ENCODE measurements at places on chromosomes 6 and 20.

- DNase-seq, result no peak
These were observed 276.0 kb downstream of the GJA1 start for GRCh38 chr6:121711472-121711871.

DNA sequence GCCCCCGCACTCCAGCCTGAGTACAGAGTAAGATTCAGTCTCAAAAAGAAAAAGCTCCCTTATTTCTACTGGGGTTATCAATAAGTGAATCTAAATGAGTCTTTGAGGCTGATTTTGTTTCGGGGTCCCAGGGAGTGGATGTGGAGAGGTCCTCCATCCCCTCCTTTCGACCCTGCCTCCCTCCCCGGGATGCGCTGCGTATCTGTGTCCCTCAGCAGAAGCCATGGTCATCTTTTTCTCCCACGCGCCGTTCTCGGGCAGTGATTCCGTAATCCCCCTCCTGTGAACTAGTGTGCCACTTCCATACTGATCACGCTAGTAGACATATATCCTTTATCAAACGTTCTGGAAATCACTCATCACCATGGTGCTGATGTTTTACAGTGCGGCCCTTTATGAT is 152.9 kb downstream of the CDH4 start:
- DNase-seq, result no peak

GRCh38 chr20:62997417-62998035 is 9.2 kb downstream of the BHLHE23 start:
- no peak for DNase-seq

DNA sequence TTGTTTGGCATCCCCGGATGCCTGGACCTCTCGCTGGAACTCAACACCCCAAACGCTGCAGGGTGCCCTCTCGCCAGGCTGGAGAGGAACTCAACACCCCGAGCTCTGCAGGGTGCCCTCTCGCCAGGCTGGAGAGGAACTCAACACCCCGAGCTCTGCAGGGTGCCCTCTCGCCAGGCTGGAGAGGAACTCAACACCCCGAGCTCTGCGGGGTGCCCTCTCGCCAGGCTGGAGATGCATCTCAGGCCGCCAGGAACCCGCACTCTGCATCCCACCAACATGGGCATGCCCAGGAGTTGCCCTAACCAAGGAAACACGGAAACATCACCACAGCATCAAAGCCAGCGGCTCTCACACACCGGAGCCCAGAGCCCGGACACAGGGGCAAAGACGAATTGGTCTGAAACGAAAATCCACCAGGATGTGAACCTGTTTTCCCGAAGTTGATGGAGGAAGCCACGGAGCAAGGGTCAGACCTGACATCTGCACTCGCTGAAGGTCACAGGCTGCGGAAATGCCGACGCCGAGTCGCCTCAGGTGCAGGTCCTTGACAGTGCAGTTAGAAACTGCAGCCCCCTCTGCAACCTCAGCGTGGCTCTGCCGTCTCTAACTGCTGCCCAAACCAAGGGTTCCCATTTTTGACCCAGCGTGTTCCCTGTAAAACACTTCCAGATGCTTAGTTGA is 37.5 kb downstream of the DLL1 start:
- DNase-seq, result no peak

DNA sequence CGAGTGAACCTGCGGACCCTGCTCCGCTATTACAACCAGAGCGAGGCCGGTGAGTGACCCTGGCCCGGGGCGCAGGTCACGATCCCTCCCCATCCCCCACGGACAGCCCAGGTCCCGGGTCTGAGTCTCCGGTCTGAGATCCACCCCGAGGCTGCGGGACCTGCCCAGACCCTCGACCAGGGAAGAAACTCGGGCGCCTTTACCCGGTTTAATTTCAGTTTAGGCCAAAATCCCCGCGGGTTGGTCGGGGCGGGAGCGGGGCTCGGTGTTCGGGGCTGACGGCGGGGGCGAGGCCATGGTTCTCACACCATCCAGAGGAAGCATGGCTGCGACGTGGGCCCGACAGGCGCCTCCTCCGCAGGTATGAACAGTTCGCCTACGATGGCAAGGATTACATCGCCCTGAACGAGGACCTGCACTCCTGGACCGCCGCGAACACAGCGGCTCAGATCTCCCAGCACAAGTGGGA is 46.9 kb upstream of the TRIM26 start:
- DNase-seq, result no peak

GRCh38 chr20:63531686-63532448 is 5.3 kb downstream of the PTK6 start:
- DNase-seq, result no peak

DNA sequence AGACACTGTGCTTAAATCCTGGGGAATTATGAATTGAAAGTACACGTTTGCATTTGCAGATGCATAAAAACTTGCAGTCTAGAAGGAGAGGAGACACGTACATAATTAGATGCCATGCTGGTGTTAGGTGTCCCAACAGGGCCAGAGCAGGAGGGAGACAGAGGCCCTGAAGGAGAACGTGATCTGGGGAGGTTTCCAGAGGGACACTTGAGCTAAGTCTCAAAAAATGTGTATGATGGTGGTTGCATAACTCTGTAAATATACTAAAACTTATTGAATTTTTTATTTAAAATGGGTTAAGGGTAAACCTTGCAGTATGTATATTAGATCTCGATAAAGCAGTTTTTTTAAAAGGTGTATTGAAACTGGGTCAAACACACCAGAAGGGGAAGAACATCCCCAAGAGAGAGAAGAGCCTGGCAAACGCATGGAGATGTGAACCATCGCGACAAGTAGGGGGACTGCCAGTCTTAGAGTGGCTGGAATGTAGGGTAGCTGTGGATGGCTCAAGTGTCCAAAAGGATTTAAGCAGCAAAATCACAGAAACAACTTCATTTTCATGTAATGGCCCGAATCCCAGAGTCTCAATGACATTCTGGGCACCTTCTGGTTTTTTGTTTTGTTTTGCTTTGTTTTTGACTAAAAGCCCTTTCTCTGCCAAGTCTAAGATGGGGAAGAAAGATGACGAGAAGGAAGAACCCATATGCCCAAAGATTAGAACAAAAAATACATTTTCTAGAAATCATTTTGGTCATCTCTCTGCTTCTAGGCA is 15.3 kb downstream of the TRAF3IP2 start:
- DNase-seq, result no peak

GRCh38 chr6:147158881-147159280 is 45.3 kb upstream of the STXBP5 start:
- no peak for DNase-seq

DNA sequence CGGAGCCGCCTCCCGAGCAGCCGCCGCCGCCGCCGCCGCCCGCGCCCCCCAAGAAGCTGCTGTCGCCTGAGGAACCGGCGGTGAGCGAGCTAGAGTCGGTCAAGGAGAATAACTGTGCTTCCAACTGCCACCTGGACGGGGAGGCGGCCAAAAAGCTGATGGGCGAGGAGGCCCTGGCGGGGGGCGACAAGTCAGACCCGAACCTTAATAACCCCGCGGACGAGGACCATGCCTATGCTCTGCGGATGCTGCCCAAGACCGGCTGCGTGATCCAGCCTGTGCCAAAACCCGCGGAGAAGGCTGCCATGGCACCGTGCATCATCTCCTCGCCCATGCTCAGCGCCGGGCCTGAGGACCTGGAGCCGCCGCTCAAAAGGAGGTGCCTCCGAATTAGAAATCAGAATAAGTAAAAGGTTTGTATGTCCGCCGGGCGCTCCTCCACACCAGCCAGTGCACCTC is 145.2 kb downstream of the SOBP start:
- no peak for DNase-seq

GRCh38 chr6:44463728-44464450 is 76.4 kb downstream of the CDC5L start:
- DNase-seq, result no peak

DNA sequence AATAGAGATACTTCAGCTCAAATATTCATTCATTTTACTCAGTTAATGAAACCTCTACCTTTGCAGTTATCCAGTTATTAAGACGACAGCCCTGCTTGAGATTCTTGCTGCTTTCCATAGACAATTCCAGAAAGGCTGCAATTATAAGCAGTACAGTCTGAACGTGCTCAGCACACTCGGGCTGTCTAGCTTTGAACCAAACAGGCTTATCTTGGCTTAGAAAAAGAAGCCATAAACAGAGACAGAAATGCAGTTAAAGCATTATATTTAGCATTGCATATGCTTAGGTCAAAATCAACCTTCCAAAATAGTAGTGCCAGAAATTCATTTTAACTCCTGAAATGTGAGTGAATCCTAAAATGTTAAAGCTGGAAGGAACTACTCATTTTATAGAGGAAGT is 204.1 kb upstream of the KCNQ5 start:
- no peak for DNase-seq

GRCh38 chr6:1054653-1055014 is 257.3 kb upstream of the FOXQ1 start:
- DNase-seq, result no peak

DNA sequence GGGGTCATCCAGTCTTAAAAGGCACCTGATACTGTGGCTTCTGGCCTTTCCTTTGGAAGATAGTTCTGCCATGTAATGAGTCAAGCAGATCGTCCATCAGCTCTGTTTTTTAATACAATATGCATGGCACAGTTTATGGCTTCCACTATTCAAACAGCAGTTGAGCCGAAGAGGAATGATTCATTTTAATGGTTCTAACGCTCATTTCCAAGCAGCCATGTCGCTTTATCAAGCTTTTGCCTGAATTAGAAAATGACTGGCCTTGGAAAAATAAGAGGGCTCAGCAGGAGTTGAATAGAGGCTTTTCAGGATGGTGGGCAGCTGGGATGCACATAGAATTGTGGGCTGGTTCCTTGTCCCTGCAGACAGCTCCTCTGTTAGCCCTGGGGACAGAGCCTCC is 138.1 kb downstream of the SOBP start:
- DNase-seq, result no peak

- DNase-seq, result no peak
These were observed 687 bp upstream of the HTR1B start for GRCh38 chr6:77463861-77464494.

GRCh38 chr6:156597095-156597494 is 180.1 kb upstream of the ARID1B start:
- no peak for DNase-seq

DNA sequence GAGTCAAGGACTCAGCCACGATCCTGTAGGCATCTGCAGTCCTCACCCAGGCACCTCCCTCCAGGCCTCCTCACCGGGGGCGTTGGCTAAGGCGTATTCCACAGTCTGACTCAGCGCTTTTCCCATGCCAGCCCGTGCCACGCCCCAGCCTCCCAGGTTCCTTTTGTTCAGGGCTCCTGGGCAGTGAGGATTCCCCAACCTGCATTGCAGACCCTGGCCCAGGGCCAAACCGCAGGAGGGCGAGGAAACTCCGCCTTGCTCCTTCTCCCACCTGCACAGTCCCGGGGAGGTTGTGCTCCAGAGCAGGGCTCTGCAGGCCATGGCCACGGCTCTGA is 202.8 kb upstream of the CST7 start:
- no peak for DNase-seq

DNA sequence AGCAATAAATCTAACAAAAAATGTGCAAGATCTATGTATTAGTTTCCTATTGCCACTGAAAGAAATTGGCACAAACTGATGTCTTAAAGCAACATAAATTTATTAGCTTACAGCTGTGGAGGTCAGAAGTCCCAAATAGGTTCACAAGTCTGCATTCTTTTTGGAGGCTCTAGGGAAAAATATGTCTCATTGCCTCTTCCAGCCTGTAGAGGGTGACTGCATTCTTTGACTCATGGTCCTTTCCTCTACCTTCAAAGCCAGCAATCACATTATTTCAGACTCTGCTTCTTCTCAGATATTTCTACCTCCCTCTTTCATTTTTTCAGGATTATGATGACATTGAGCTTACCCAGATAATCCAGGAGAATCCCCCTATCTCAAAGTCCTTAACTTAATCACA is 1531.1 kb downstream of the KHDRBS2 start:
- DNase-seq, result no peak

GRCh38 chr6:158793432-158793831 is 25.7 kb downstream of the EZR start:
- no peak for DNase-seq

- no peak for DNase-seq
These were observed 557.5 kb downstream of the CD83 start for GRCh38 chr6:14674867-14675648.

GRCh38 chr20:2701671-2702081 is 9.1 kb downstream of the EBF4 start:
- peak; percentile 39 for DNase-seq

- no peak for DNase-seq
These were observed 257.1 kb upstream of the KCNG1 start for GRCh38 chr20:51280047-51280446.

DNA sequence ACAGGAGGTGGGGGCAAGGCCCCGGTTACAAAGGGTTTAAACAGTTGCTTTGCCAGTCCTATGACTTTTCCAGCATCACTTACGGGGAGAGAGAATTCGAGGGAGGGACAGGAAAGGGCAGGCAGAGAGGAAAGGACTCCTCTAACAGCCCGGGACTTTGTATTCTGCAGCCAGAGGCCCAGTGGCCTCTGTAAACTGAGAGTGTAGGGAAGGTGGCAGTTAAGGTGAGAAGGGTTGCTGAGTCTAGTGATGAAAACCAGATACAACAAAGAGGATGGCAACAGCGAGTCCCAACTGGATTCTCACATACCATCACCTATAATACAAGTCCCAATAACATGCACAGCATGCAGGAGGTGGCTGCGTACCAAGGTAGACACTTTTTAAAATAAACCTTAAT is 13.5 kb downstream of the PLAGL2 start:
- no peak for DNase-seq

GRCh38 chr20:57505979-57506378 is 19.0 kb downstream of the CTCFL start:
- no peak for DNase-seq

DNA sequence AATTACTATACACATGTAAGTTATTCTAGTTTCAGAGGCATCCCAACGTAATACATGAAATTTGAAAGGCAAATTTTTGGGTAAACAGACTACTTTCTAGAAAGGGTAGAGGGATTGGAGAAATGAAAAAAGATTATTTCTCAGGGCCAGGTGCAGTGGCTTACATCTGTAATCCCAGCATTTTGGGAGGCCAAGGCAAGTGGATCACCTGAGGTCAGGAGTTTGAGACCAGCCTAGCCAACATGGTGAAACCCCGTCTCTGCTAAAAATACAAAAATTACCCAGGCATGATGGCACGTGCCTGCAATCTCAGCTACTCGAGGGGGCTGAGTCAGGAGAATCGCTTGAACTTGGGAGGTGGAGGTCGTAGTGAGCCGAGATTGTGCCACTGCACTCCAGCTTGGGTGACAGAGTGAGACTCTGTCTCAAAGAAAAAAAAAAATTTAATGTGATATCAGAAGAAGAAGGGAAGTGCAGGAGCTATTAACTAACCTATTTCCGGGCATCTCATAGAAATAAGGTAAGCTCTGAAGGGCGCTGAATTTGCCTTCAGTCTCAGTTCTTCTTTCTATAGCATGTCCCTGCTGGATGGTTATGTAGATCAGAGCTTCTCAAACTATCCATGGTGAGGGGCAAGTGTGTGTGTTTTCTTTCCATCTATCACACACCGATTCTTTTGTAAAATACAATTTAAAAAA is 100.3 kb upstream of the MTHFD1L start:
- DNase-seq, result no peak

GRCh38 chr6:55512904-55513303 is 66.1 kb downstream of the HMGCLL1 start:
- no peak for DNase-seq

Measured in activated CD8-positive, alpha-beta memory T cell treated with anti-CD3 and anti-CD28 coated beads, Interleukin-2, amount 10 ng/mL, durations not matched to agents 7 days and 5 days (primary cell).